ENCODE measurements at places on chromosomes 11 and 22.

DNA sequence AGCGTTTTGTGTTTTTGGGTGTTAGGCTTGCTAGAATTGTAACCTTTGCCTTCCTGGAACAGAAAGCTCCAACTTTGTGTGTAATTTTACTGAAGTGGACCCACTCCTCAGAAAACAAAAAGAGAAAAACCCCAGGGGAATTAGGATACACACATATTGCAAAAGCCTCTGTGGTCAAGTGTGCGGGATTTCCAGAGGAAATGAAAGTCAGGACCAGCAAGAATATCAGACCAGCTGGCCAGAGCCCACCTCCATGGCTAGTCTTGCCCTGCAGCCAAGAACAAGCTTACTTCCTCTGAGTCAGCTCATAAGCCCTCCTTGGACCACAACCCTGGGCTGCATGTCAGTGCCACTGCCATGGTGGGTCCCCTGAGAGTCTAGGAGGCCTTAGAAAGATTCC is 37.0 kb upstream of the FTH1 start:
- peak; percentile 92 for DNase-seq

GRCh38 chr11:124421043-124421442 is 3.6 kb downstream of the OR8B4 start:
- no peak for DNase-seq

- no peak for DNase-seq
Observed at GRCh38 chr11:102426570-102426969, 26.0 kb downstream of the TMEM123 start.

- DNase-seq: no peak
Observed at GRCh38 chr11:65595543-65596281, at the start of gene KCNK7. Gene KCNK7 (minus strand): TSS chr11:65595800. CDS start chr11:65595772, 28 bp downstream.

Measured in suppressor macrophage treated with lipopolysaccharide for 1 hour (primary cell).